ENCODE measurements at places on chromosomes 5 and 9.

DNA sequence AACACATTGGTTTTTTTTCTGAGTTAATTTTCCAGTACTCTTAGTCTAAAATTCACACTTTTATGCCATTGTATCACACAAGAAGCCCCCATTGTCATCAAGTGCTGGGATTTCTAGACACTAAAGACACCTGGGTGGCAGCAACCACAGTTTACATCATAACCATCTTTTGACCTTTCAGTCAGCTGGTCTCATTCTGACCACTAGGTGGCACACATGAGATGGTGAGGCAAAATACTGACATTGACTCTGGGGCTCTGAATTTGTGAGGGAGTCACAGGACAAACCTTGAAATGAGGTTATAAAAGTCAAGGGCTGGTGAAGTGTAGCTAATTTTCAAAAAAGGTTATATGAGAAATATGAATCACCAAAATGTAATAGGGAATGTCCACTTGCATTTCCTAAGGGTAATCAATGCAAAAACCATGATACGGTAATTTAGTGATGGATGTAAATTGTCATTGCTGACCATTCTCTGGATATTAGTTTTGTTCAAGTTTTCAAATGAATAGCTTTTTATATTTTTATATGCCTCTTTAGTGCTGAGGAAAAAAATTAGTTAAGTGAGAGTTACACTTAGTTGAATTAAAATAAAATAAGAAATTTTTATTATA is 229.4 kb downstream of the DMAC1 start:
- DNase-seq: peak; percentile 65

DNA sequence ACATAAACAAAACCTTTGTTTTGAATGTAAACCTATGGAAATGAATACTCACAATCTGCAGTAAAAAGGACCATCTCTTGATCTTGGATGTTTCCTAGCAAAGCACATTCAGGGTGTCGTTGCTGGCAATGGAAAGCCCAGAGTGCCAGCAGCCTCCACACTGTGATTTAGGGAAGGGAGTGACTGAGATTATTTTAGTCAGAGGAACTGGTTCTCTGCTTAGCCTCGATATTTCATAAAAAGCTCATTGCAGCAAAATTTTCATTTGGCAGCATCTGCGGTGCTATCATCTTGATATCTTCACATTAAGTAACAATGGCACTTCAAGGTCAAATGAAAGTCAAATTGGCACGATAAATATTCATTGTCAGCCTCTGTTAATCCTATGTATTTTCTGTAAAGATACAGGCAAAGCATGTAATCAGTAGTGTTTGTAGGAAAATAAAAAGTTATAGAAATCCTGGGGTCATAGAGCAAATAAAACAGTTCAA is 116.0 kb downstream of the MACIR start:
- DNase-seq: no peak

- no peak for DNase-seq
These were observed 78.9 kb downstream of the GOLPH3 start for GRCh38 chr5:32095261-32095671.

GRCh38 chr9:132750668-132751067 is 80.4 kb downstream of the GTF3C4 start:
- no peak for DNase-seq

GRCh38 chr5:84168841-84169240 is 215.8 kb downstream of the EDIL3 start:
- no peak for DNase-seq

DNA sequence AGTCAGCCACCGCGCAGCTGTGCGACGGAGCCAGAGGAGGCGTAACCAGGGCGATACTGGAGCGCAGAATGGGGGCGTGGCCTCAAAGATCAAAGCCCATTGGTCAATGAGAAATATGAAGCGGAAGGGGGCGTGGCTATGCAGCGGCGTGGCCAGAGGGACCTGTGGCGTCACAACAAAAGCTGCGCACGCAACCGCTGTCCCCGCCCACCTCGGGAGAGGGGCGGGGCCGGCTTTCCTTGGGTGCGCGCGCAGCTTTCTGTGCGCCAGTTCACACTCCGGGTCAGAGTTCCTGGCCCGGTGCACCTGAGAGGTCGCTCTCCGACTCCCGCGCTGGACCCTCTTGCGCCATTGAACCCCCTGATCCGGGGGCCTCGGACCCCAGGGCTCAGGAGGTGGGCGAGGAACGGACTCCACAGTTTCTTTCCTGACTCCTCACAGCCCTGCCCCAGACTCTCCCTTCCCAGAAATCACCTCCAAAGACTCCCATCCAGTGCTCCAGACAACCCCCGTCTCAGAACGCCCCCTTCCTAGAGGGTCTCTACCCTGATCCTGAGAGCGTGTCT is at the start of gene SWI5:
Gene SWI5 (plus strand): TSS at position 269 of the 566 bp plus-strand sequence.
- peak; percentile 99 for DNase-seq

- no peak for DNase-seq
These were observed 149.2 kb downstream of the GNA14 start for GRCh38 chr9:77498891-77499290.

GRCh38 chr5:43567967-43568366 is 11.1 kb upstream of the PAIP1 start:
- DNase-seq: no peak

GRCh38 chr5:52870448-52870847 is 82.7 kb downstream of the ITGA1 start:
- DNase-seq: peak; percentile 94

DNA sequence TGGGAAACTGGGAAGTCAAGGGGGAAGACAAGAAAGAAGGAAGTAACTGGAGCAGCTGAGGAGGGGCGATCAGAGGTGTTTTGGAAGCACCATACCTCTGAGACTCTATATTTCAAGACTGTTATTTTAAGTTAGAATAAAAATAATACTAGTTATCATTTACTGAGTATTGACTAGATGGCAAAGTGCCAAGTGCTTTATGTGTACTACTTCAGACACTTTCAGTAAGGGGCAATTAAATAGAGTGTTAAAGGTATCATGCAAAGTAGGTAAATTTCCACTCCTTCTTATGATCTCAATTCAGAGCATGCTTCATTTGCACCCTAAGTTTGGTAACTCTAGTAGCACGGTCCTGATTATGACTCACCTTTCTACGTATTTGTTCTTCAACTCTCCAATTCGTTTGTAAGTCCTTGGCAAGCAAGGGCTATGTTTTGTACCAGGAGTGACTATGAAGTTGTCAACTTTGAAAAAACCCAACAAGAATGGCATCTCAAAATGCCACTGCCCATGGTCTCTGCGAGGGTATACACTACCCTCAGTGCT is 152.4 kb upstream of the RAPGEF1 start:
- no peak for DNase-seq

DNA sequence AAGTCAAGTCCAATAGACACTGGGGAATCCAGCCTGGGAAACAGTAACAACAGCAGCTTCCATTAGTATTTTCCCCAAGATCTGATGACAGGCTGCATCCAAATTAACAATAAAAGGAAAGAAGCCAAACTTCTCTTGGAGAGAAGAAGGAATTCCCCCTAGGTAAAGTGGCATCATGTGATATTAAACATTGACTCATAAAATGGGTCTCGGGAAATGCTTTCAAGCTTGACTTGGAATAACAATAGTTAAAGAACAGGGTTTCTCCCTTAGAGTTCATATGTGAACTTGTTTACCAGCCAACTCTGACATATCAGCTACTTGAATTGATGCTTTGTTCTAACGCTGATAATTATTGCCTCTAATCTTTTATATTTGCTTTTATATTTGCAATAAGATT is 45.4 kb downstream of the ENTREP1 start:
- peak; percentile 84 for DNase-seq

DNA sequence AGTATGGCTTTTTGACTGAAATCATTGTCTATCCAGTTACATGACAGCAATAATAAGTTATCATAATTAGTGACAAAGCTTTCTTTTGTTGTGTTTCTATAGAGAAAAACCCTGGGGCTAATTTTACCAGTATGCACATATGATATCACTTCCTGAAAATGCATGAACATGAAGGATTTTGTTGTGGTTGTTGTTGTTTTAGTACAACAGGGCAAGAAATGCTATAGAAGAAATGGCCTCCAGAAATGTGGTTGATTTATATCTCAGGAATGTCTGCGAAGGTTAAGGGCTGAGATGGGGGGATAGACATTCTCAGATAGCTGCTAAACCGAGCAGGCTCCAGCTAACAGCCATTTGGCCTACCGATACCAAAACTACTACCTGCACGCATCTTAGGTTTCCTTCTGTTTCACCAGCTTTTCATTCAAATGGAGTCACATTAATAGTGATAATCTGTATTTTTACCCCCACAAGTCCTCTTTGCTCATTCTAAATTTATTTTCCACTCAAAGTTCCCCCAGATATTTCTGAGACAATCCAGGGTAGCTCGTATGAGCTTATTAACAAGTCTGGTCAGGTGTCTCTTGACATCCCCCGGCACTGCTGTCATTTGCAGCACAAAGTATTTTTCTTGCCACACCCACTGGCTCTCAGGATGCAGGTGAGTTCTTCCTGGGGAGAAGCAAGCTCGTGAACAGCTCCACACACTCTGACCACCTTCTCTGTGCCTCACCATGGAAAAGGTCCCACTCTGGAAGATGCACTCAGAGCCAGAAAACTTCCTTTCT is 232.4 kb upstream of the GAS1 start:
- DNase-seq: peak; percentile 24

GRCh38 chr5:10836986-10837385 is 76.0 kb upstream of the DAP start:
- peak; percentile 66 for DNase-seq

GRCh38 chr5:50792843-50793242 is 126.4 kb downstream of the PARP8 start:
- DNase-seq: no peak

GRCh38 chr5:65075623-65076250 is 307.0 kb downstream of the CWC27 start:
- DNase-seq: no peak

GRCh38 chr9:129323999-129324553 is 146.0 kb upstream of the IER5L start:
- no peak for DNase-seq

DNA sequence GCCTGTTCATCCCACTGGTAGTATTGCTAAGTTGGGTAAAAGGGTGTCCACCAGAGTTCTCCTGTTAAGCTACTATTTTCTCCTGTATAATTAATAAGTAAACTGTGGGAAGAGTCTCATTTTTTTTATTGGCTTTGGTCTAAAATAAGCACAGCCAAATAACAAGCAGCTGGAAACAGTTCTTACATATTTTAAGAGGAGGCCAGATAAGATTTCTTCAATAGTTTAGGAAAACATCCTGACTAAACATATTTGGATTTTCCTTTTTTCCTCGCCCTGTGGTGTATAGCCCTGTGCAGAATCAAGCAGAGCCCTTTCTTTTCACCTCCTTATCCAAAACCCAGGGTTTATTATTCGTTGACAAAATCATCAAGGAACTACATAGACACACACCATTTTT is 122.2 kb upstream of the ZNF608 start:
- no peak for DNase-seq

DNA sequence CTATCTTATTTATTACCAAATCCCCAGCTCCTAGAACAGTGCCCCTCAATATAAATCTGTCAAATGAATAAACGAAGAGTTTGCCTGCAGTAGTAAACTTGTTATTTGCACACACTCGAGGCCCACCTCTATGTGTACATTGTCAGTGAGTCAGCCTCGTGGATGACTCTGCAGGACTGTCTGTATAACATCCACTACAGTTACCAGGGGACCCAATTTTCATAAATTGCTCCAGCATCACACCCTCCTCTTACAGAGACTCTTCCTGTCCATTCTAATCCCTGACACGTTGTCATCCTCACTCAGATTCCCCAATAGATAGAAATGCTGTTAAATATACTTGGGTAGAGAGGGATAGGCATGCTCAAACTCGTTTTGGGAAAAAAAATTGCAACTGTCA is 478.5 kb downstream of the RAB3C start:
- DNase-seq: no peak

GRCh38 chr5:95102080-95102479 is 182.8 kb downstream of the MCTP1 start:
- no peak for DNase-seq

DNA sequence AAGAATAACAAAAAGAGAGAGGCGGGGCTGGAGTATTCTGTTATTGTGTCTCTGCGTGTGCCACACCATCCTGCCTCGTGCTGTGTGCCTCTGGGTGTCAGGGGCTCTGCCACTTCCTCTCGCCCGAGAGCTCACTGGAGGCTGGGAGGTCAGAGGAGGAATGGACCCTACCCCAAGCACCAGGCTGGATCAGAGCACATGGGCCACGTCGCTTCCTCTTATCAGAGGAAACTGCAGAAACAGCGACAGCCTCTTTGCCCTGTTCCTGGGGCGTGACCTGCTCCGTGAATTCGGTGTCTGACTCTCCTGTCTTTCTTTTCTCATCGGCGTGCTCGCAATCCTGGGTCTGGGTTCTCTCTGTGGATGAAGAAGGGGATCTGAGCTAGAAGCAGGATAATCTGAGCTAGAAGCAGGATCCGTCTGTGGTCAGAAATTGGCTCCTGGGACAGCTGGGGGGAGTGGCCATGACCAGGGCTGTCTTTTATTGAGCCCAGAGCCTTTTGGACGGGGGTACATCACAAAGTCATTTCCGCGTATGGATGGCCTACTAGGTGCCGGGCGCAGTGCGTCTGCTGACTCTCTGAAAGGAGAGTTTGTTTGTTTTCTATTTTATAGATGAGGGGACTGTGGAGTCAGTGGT is 150.3 kb upstream of the COL5A1 start:
- DNase-seq: no peak

GRCh38 chr5:142323480-142324135 is 1.2 kb downstream of the SPRY4 start:
- no peak for DNase-seq

- DNase-seq: no peak
These were observed 155.5 kb downstream of the FGF10 start for GRCh38 chr5:44233691-44234090.

DNA sequence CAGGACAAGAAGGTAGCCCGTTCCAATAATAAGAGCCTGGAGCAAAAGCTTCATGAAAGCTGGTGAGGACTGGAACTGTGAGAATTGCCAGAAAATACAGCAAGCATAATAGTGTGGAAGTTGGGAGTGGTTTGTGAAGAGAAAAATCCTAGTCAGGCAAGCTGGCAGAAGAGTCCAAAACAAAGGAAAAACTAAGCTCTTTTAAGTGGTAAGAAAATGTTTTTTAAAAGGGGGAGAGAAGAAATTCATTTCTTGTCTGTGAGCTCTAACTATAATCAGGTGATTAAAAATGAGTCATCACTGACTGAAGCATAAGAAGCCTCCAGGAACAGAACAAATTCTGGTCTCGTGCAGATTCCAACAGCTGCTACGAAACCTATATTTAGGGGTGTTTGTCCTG is 102.6 kb downstream of the CAAP1 start:
- peak; percentile 28 for DNase-seq

DNA sequence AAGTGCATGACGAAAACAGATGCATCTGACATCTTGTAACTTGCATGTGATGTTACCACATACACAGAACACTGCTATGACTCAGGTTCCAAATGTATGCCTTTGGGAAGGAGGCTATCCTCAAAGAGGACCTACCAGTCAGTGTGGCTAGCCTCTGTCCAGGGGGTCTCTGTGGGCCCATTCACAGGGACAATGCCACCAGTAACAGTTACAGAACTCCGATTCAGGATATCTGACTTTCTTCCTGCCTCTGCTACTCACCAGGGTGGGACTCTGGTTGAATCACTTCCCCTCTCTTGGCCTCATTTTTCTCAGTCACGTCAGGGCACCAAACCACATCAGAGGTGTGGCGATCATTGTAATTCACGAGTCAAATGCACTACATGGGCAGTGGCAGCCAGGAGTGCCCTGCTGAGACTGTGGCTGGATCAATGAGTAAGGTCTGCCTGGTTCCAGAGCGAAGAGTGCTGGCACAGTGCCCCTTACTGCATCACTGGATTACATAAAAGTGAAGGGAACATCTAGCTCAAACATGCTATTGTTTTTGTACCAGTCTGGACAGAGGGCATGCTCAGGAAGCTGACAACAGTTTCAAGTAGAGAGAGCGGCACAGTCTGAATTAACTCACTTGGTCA is 13.2 kb downstream of the ATOX1 start:
- peak; percentile 98 for DNase-seq

- no peak for DNase-seq
These were observed 79.3 kb downstream of the ARL15 start for GRCh38 chr5:54230936-54231685.

All from kidney tubule cell (primary cell).